H1 (cell line): ENCODE measurements at places on chromosomes 7 and 10.

DNA sequence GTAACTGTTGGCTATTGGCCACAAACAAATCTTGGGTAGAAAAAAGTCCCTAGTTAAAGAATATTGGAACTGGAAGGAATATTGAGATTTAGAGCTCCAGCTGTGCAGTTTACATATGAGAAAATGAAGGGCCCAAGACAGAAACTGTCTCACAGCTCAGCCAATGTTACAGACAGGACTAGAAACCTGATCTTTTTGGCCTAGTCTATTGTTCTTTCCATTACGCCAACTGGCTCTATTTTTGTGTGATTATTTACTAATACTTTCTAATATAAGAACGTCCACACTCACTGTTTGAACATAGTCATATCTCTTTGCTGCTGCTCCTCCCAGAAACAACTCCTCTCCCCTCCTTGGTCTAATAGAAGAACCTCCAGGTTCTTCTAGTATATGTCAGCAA, 1.2 kb downstream of the WEE2 start:
- DNase-seq = no peak

DNA sequence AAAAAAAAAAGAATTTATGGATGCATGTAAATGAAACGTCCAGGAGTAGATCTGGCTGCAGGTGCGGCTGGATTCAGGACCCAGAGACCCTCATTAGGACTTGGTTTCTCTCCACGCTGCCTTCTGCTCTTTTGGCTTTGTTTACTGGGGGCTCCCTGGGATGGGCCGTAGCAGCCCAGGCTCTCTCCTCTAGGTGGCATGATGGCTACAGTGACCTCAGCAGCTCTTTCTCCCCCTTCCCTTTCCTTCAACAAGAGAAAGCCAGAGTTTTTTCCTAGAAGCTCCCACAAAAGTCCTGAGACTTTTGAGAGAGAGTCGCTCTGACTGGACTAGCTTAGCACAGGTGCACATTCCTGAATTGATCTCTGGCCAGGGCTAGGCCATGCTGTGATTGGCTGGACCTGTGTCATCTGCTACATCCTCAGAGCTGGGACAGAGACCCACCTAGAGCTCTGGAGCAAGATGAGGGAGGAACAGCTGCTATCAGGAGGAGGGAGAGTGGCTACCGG, 67.8 kb upstream of the PDCD4 start:
- peak; percentile 17 for DNase-seq

DNA sequence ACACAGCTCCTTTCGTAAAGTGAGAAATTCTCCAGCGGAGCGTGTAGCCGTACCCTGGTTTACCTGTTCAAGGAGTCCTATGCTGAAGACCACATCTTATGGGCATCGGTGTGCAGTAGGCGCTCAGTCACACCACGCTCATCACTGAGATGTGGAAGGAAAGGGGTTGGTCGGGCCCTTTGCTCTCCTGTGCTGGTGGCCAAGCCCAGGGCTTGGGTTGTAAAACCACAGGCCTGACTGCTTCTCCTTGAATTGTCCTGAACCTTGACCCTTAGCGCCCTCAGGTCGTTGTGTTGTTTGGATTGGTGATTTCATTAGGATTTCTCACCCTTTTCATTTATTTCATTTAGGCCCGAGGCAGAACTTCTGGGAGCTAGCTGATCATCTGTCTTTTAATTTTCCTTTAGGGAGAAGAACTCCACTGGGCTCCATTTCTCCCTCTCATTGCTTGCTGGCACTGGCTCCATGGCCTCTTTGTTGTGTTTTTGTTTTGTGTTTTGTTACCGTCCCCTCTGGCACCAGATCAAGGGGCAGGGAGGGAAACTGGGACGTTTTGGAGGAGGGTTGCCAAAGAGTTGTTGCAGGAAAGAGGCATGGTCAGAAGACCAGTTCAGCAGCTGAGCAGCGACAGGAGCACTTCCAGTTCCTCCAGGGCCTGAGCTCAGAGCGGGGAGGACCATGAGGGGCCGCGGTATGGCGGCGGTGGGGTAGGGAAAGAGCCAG, 511.4 kb upstream of the GALNT17 start:
- no peak for DNase-seq

DNA sequence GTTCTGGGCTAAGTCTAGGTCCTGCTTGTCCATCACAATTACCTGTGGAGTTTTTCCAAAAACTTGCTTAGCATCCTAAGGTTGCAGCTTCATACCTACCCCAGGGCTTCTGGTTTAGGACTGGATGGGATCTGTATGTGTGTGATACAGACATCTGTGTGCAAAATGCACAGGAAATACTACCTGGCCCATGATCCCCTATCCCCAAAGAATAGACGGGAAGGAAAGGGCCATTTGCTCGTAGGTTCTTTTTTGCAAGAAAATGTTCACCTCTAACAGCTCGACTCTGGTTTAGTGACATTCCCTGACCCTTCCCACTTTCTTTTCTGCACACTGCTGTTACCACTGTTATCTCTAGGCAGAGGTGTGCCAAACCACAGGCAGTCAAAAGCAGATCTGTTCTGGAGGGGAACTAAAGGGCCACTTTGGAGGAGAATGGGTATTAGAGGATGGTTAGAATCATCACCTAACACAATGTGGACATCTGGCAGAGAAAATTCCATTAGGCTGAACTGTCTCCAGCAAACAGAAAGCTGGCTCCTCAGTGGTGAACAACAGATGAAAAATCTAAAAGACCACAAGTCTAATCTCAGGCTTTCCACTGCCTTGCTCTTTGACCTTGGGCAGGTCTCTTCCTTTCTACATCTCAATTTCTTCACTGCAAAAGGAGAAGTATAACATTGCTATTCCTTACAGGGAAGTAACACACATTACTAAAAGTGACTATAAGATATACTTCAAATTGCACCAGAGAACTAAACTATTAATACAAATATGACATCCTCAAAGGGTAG, 107.4 kb downstream of the UBE2H start:
- DNase-seq = no peak

DNA sequence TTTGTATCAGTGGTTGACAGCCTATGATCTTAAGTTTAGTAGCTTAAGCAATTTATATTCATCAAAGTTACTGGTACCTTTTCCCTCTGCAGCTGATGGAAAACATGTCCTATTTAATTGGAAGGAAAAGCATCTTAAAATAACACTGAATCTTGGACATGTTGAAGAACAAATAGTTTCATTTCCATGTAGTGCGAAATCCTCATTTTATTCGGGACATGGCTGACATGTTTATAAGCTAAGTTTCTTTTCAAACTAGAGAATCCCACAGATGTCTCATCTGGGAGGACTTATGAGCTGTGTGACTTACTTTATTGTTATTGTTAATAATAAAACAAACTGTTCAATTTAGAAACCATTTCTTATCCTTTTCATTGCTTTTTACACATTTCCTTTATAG, 461.0 kb downstream of the SUGCT start:
- no peak for DNase-seq

GRCh38 chr10:99775850-99776249, 6.6 kb upstream of the ABCC2 start:
- no peak for DNase-seq

DNA sequence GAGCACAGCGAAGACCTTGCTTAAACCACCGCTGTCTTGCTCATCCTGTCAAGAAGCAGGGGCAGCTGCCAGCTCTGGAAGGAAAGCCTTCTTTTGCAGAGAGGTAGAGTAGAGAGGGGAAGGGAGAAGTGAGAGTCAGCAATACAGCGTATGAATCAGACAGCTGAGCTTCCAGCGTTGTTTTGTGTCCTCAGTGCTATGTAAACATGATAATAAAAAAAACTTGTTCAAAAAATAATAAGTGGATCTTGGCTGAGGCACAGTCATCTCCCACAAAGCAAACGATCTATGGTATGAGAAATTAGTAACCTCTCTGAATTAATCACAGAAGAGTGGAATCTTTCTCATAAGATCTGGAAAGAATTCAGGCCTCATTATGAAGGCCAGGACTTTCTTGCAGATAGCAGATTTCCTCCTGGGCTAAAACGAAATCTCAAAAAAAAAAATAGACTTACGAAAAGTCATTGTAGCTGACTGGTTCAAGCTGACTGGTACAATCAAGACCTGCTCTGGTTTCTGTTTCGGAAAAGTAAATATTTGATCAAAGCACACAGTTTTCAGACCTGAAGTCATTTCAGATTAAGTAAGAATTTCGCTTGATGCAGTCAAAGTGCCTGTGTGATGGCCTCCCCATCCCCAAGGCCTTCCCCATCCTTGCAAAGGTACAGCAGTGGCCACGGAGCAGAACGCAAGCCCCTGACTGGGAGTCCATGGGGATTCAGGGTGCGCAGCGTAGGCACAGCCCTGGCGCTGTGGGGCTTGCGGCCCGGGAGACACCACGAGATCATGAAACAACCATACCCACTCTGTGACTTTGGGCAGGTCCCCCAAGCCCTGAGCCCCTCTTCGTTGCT, 29.4 kb downstream of the CHST15 start:
- DNase-seq = no peak

GRCh38 chr7:103349805-103350204, 2.4 kb downstream of the PSMC2 start:
- DNase-seq = no peak

GRCh38 chr10:104040862-104041789, 44.6 kb downstream of the COL17A1 start:
- DNase-seq = no peak

- no peak for DNase-seq
Observed at GRCh38 chr10:9149134-9149533, 1094.6 kb downstream of the GATA3 start.

DNA sequence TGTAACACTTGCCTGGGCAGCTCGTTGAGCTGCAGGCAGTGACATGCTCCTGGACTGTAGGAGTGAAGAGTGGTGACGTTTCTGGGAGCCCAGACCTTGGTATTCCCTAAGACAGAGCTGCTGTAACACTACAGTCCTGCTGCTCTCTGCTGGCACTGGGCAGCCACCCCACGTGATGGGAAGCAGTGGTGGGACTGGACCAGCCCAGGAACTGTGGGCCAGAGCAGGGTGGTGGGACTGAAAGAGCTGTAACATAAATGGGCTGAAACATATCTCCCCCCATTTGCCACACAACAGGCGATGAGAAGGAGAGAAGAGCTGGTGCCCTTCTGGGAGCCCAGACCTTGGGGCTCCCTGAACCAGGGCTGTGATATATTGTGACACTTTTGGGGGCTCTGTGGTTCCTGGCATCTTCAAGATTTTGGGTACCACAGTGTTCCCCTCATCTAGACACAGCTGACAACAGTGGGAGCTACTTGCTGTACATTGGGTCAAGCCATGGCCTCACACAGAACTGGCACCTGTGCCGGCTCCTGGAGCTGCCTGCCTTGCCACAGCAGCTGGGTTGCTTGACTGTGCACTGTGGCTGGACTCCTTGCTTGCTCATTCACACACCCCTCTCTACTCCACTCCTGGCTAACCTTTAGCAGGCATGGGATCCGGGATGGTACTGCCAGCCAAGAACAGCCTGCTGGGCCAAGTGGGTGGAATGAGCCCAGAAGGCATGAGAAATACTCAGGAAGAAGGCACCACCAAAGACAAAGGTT, 161.3 kb upstream of the PCDH15 start:
- no peak for DNase-seq

DNA sequence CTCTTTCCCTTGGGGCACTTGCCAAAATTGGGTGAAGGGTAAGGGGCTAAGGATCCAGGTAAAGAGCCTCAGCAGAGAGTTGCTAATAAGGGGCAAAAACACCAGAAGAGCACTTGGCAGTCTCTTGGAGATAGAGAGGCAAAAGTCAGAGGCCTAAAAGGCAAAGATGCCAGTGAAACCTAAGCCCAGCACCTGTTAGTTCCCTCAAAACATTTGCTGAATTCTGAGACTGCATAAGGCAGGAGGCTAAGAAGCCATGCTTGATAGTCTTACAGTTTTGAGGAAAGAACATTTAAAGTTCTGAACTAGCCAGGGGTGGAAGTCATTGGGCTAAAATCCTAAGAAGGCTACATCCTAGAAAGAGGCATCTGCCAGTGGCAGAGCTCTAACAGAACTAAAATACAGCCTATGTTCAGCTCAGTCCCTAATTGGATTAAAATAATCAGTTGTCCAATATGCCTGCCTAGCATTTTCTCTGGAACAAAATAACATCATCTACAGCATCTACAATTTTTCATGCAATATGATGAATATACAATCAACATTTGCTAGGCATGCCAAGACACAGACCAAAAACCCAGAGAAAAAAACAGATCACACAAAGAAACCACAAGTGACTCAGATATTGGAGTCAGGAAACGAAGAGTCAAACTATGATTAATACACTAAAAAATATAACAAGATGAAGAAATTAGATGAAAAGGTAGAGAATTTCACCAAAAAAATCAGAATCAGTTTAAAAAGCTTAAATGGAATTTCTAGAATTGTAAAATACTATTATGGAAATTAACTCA, 7.7 kb downstream of the HTR7 start:
- DNase-seq = no peak

DNA sequence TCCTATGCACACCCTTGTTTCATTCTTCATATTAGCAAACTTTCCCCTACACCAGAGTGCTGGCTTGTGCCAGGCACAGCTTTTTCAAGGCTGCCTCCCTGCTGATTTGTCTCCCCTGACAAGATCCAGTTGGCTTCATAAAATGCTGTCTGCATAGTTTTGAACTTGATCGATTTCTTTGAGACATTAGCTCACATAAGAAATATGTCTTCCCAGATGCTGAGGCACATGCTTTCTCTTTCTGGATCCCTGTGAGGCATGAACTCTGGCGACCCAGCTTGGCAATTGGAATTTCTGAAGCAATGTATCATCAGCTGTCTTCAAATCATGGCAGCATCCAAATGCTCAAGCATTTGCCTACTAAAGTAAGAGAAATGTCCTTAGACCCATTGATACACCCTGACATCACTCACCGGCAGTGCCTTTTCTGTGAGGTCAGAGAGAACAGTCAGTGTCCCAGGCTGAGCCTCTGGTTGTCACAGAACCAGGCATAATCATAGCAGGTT, 616.4 kb upstream of the GHITM start:
- no peak for DNase-seq

DNA sequence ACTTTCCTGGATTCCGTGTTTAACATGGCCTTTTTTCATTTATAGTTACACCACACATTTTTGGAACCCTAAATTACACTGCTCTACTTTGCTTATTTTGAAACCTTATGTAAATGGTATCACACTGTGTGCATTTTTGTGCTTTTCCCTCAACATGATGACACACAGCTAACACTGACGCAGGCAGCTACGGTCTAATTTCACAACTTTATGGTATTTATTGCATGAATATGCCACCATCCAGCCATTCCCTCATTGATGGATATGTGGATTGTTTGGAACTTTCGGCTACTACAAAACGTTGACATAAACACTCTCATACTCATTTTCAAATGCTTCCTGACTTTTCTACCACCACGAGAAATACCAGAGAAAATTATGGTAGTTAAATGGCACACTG, 6.9 kb downstream of the PAPOLB start:
- no peak for DNase-seq

DNA sequence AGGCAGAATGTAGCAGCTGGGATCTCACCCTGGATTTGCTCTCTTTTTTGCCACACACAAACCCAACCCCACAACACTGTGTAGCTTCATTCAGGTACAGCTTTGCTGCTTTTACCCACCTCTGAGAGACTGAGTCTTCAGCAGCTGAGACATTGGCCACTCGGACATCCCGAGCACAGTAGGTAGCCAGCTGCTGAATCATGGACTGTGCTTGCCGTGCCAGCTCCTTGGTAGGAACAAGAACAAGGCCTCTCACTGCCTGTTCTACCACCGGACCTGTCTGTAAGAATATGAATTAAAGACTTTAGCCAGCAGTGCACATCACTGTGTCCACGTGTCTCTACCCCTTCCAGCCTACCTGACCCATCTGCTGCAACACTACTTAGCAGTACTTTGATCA, 937 bp downstream of the DDX56 start:
- DNase-seq = no peak

- DNase-seq = no peak
Observed at GRCh38 chr7:91835091-91835825, 45.2 kb downstream of the MTERF1 start.
